ENCODE measurements at places on chromosomes 16 and 17.

GRCh38 chr17:7484919-7485377 lies 782 bp downstream of the POLR2A start:
- DNase-seq = no peak

DNA sequence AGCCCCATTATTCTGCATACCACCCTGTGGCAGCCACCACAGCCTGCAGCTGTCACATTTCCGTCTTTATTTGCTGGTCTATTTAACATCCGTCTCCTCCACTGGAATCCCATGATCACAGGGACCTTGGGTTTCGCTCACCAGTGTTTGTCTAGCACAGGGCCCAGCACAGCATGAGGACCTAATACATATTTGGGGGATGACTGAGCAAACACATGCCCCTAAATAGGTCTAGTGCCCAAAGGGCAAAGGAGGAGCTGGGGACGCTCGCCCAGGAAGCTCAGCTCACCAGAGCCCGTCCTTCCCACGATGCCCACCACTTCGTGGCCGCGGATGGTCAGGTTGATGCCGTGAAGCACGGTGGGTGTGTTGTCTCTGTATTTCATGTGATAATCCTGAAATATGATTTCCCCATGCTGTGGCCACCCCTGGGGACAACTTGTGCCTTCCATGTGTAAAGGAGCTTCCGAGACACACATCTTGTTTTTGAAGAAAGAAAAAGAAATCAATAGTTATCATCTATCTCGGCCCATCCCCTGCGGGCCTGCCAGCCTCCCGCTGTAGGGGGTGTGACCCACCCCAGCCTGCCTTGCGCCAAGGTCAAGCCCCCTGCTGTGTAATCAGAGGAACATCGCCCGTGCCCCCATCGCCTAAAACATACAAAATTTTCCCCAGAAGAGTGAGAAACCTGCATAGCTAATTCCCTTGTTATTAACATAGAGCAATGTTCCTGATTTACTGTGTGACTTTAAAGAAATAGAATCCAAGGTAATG lies 21.0 kb upstream of the ABCC12 start:
- DNase-seq = no peak

- DNase-seq = peak; percentile 91
Measured at GRCh38 chr17:38735161-38735997, 5.2 kb downstream of the CISD3 start.

GRCh38 chr17:61351745-61352407 lies 47.8 kb upstream of the TBX2 start:
- no peak for DNase-seq

DNA sequence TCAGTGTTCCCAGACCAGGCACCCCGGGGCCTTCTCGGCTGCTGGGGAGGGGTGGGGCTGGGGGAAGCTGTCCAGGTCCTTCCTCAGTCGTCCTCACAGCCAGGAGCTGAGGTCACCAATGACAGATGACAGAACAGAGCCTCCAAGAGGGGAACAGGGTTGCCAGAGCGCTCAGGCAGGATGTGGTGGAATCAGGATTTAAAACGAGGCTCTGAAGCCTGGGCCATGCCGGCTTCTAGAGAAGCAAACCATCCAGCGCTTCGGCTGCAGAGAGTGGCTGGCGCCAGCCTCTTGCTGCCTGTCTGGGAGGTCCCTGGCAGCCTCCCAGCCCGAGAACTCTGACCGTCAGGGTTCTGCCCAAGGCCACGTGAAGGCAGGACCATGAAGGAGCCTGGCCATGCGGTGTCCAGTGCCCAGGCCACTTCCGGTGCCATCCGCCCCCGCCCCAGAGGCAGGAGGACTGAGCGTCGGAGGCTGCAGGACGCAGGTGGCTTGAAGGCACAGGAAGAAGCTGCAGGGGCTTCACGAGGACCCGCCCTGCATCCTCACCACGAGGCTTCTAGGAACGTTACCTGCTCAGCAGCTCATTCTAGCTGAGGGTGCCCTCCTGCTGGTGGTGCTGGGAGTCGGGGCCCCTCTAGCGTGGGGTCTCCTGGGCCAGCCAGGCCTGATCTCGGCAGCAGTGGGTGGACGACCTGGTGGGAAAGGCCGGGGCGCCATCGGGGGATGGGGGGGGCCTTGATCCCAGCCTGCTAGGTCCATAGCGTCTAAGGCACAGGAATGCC lies 78.5 kb downstream of the KLHDC4 start:
- DNase-seq = no peak

GRCh38 chr17:36827081-36827480 lies 110.2 kb upstream of the LHX1 start:
- DNase-seq = no peak

- no peak for DNase-seq
Measured at GRCh38 chr16:89656435-89657121, 930 bp downstream of the CHMP1A start.

GRCh38 chr17:73240561-73240960 lies 21.1 kb downstream of the CPSF4L start:
- no peak for DNase-seq

- no peak for DNase-seq
Measured at GRCh38 chr17:1376061-1376460, 24.0 kb downstream of the YWHAE start.

DNA sequence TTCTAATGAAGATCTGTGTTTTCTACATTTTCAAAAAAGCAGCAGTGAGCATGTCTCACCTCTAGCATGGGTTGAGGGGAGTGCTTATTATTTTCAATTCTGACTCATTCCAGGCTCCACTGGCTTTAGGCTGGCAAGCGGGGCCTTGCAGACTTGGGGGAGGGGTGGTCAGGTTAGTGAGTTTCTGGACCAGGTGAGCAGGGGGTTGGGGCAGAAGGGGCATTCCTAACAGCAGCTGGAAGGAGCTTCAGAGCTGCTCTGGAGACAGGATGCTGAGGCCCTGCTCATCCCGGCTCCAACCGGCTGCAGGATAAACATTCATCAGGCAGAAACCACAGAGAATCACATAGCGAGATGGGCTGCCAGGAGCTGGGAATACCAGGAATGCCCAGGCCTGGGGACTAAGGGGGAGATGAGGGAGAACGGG lies 10.5 kb upstream of the KRT19 start:
- DNase-seq = no peak

GRCh38 chr16:54373534-54374520 lies 87.2 kb upstream of the IRX3 start:
- DNase-seq = no peak

DNA sequence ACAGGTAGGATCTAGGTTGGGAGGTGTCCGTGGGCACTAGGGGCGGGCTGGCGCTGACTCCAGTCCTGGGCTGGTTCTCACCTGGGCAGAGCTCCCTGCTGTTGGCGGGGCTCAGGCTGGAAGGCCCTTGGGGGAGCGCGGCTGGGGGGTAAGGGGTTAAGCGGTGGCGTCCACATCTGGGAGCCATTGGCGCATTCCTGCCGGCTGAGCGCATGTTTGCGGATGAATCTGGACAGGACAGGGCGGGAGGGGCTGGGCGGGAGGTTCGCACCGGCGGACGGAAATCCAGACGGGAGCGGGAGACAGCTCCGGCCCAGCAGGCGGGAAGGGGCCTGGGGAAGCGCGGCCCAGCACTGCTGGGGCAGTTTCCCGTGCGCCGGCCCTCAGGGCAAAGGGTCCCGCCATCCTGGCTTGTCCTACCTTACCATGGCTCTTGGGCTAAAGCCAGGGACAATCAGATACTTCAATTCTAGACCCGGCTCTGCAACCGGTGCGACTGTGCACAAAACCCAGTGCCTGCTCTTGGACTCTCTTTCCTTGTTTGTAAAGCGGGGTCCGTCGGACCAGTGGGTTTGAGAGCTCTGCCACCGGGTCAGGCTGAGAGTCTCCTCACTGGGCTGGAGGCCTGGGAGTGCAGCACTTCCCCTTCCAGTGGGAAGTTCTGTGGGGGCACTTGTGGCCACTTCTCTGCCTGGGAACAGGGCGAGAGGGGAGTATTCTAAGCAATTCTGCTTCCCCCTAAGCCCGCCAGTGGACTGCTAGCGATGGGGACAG lies 7.8 kb downstream of the RARA start:
- DNase-seq = no peak

DNA sequence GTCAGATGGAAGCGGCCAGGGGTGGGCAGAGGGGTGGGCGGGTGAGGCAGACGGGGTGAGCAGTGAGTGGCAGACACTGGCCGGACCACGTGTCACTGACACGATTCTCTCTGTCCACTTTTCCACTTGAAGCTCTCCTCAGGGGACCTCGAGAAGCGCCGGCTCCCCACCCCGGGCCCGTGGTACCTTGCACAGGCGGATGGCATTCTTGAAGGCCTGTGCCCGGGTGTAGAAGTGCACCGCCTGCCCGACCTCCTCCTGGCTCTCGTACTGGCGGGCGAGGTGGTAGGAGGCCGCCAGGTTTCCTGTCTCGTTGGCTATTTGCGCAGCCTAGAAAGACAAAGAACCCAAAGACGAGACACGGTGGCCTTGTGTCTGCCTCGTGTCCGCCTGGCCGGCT lies 9.1 kb upstream of the TMEM204 start:
- no peak for DNase-seq

- DNase-seq = peak; percentile 58
Measured at GRCh38 chr17:50117202-50118051, 12.5 kb downstream of the SAMD14 start.

DNA sequence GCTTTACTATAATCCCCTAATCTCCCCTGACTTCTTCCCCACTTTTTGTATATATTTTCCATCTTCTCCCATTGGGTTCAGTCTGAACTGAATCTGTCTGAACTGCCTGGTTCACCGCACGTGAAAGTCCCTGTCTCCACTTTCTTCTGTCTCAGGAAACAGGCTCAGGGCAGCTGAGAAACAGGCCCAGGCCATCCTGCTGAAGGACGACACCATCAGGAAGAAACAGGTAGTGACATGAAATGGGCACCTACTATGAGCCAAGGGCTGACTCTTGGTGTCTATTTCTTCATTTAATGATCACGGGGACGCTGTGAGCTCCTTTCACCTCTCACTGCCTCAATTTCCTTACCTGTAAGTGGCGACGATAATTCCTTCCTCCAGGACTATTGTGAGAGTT lies 90.5 kb upstream of the HSBP1 start:
- no peak for DNase-seq

DNA sequence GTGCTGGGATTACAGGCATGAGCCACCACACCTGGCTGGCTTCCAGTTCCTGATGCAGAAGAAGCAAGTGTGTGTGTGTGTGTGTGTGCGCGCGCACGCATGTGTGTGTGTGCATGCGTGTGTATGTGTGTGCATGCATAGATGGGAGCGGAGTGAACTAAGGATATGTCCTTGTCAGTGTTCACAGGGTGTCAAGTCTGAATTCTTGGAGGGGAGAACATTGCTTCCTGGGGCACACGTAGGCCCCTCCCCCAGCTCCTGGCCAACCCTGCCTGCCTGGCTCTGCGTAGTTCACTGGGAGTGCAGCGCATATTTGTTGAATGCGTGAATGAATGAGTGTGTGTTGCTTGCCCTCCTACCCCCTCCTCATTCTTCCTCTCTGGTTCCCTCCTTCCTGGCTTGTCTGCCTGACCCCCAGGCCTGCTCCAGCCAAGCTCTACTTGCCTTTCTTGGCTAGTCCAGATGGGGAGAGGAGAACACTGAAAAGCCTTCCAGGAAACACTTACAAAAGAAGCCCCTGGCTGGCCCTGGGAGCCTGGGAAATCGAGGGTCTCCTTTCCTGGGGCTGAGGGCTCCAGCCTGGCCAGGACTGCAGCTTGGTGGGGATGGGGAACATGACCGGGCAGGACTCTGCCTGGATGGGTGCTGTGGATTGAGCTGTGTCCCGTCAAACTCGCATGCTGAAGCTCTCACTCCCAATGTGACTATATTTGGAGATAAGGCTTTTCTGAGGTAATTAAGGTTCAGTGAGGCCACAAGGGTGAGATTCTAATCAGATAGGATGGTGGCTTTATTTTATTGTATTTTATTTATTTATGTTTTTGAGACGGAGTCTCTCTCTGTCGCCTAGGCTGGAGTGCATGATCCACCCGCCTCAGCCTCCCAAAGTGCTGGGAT lies 27.9 kb downstream of the IGFBP4 start:
- no peak for DNase-seq

- no peak for DNase-seq
Measured at GRCh38 chr16:47944589-47944988, 211.2 kb downstream of the ABCC12 start.

GRCh38 chr17:39872751-39873150 lies 4.7 kb downstream of the ZPBP2 start:
- DNase-seq = no peak

GRCh38 chr17:19448341-19449268 lies 37.6 kb downstream of the RNF112 start:
- no peak for DNase-seq

DNA sequence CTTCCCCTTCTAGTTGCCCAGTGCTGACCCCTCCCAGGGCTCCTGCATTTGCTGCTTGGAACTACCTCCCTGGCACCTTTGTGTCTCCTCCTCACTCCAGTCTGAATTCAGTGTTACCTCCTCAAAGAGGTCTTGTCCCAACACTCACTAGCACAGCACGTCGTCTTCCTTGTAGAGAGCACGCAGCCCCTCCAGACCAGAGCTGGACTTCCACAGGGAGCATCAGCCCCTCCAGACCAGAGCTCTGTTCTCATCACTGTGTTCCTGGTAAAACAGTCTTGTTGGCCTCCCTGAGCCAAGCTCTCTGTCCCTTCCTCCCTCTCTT lies 27.8 kb upstream of the MGAT5B start:
- DNase-seq = no peak

- DNase-seq = no peak
Measured at GRCh38 chr17:32307658-32308057, 34.3 kb downstream of the C17orf75 start.

Data from GM12892 (cell line).